Left renal cortex interstitium (tissue), 4 donors: ENCODE measurements at places on chromosomes 5 and 9.

DNA sequence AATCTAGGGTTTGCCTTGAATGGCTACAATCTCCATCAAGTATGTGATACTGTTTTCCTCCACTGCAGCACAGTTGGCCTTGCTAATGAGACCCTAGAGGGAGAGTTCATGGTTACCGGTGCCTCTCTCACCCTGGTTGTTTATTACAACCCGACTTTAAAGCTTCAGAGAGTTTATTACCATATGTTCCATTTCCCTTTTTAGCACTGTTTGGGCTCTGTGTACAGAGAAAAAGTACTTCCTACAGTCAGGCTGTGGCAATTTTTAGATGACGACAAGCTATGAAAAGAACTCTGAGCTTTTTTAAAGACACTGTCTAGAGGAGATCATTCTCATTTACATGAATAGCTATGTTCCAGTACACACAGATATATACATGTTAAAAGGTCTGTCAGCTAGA, 48.8 kb upstream of the PLCXD3 start:
- no peak for DNase-seq

GRCh38 chr5:95743232-95743631, 12.1 kb downstream of the RHOBTB3 start:
- DNase-seq: no peak

DNA sequence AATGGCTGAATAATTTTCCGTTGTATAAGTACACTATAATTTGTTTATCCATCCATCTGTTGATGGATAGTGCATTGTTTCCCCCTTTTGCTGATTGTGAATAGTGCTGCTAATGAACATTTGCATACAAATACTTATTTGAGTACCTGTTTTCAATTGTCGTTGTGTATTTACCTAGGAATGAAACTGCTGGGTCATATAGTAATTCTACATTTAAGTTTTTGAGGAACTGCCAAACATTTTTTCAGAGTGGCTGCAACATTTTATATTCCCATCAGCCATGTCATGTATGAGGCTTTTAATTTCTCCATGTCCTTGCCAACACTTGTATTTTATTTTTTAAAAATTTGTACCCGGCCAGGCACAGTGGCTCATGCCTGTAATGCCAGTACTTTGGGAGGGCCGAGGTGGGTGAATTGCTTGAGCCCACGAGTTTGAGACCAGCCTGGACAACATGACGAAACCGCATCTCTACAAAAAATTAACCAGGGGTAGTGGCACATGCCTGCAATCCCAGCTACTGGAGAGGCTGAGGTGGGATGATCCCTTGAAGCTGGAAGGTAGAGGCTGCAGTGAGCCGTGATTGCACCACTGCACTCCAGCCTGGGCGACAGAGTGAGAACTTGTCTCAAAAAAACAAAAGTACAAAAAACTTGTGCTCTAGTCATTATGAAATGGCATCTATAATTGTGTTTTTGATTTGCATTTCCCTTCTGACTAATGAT, 2.2 kb upstream of the ANXA6 start:
- DNase-seq: no peak

DNA sequence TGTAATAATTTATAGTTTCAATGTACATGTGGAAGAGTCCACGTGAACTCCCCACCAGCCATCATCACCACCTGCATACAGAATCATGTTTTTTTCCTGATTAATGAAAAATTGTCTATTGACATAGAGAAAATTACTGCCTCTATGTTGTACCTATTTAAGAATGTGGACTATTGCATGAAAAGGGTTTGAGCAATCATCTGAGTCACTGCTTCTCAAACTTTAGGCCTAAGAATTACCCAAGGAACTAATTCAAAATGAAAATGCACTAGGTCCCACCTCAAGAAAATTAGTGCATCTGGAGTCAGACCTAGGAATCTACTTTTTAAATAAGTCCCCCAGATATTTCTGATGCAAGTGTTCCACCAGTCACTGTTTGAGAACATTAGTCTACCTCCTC, 709.3 kb downstream of the MAT2B start:
- no peak for DNase-seq

DNA sequence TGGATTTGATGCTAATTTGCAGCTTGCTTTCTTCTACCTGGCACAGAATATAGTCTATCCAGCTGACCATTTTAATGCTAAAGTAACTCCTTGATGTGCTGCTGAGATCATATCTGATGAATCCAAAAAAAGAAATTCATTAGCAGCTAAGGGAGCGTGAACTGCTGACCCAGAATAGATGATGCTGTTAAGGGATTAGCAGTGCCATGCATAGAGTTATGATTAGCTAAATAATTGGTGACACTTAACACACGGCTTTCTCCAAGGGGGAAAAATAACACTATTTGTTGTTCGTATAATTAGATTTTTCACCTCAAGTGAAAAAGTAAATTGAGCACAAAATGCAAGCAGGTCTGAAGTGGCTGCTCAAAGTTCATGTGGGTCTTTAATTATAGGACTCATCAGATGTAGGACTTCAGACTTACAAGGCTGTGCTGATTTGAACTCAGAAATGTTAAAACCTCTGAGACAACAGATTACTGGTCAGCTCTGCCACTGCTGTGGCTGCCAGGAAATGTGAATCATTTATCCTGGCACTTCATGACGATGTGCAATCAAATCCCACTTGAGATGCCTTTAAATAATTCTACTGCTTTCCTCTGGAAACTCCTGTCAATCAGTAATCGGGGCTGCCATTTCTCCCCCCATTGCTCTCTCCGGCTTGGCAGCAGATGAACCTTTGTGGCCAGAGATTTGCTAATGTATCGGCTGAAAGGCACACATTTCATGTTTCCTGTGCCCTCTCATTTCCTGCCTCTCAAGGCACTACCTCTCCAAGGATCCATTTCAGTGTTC, 291.6 kb upstream of the C9orf72 start:
- DNase-seq: no peak

GRCh38 chr5:32520972-32521371, 64.4 kb upstream of the SUB1 start:
- no peak for DNase-seq
